ENCODE measurements at places on chromosomes 7 and 10. TPM values are rescaled to one million over a fixed set of nuclear protein-coding genes. Genes with fewer than 3 reads are reported as not detected.

The UPK3B gene
- not detected for total RNA-seq

The NUP205 gene
- total RNA-seq, result 49.5 TPM

The SPDYE2 gene
- total RNA-seq, result not detected

The LDB3 gene
- not detected for total RNA-seq

The UCMA gene
- not detected for total RNA-seq

The DNAJC30 gene
- total RNA-seq, result 2.2 TPM

The TEX47 gene
- total RNA-seq, result not detected

The CRHR2 gene
- not detected for total RNA-seq

The FAM53B gene
- 14.6 TPM for total RNA-seq

The CTAGE4 gene
- total RNA-seq, result not detected

The RELN gene
- total RNA-seq, result 14.9 TPM

The WNT16 gene
- total RNA-seq, result 0.87 TPM

The AGR3 gene
- total RNA-seq, result not detected

The MPP7 gene
- 0.33 TPM for total RNA-seq

The HABP2 gene
- total RNA-seq, result not detected

The CLCN1 gene
- not detected for total RNA-seq

The SLC29A4 gene
- total RNA-seq, result 3.6 TPM

The SPDYE2B gene
- total RNA-seq, result not detected

The SFTPA1 gene
- total RNA-seq, result under 0.01 TPM

The ZNF33B gene
- total RNA-seq, result 6.5 TPM

The SMC3 gene
- total RNA-seq, result 53.8 TPM

The FEZF1 gene
- not detected for total RNA-seq

The ACHE gene
- total RNA-seq, result 0.25 TPM

The GPR85 gene
- total RNA-seq, result 8.6 TPM

The EZH2 gene
- total RNA-seq, result 27.8 TPM

The NPC1L1 gene
- total RNA-seq, result under 0.01 TPM

The DPYSL4 gene
- total RNA-seq, result 2.3 TPM

The NKX2-3 gene
- total RNA-seq, result not detected

The COL26A1 gene
- not detected for total RNA-seq

The TRIL gene
- 0.25 TPM for total RNA-seq

The AIFM2 gene
- total RNA-seq, result 6.9 TPM

The TUBAL3 gene
- total RNA-seq, result not detected

The FGF8 gene
- not detected for total RNA-seq

The UNCX gene
- not detected for total RNA-seq

The ZNF853 gene
- 3.9 TPM for total RNA-seq

The POP7 gene
- 51.5 TPM for total RNA-seq

The AOAH gene
- not detected for total RNA-seq

The EXOC4 gene
- total RNA-seq, result 97.5 TPM

The FAM24A gene
- not detected for total RNA-seq

The OR2A5 gene
- not detected for total RNA-seq

The PWWP2B gene
- total RNA-seq, result 17.4 TPM

The TNKS2 gene
- total RNA-seq, result 63.2 TPM

The KNDC1 gene
- total RNA-seq, result 3.2 TPM

The SLC26A5 gene
- total RNA-seq, result not detected

The RAPGEF5 gene
- 0.75 TPM for total RNA-seq

The FKBP6 gene
- under 0.01 TPM for total RNA-seq

The OR6V1 gene
- not detected for total RNA-seq

The SFR1 gene
- total RNA-seq, result 10.4 TPM

The CCL24 gene
- total RNA-seq, result not detected

The DDX21 gene
- 107 TPM for total RNA-seq

The SYCE1 gene
- total RNA-seq, result not detected

The HUS1 gene
- total RNA-seq, result 28.6 TPM

The ACSM6 gene
- not detected for total RNA-seq

The TMEM236 gene
- total RNA-seq, result 0.11 TPM

The ICA1 gene
- 1.3 TPM for total RNA-seq

The INHBA gene
- 18.2 TPM for total RNA-seq

All from uterine smooth muscle cell (primary cell).